Stimulated activated CD4-positive, alpha-beta T cell treated with anti-CD3 and anti-CD28 coated beads, Interleukin-4, amount 100 ng/mL, for 48 hours (primary cell): ENCODE measurements at places on chromosomes 7 and 10.

DNA sequence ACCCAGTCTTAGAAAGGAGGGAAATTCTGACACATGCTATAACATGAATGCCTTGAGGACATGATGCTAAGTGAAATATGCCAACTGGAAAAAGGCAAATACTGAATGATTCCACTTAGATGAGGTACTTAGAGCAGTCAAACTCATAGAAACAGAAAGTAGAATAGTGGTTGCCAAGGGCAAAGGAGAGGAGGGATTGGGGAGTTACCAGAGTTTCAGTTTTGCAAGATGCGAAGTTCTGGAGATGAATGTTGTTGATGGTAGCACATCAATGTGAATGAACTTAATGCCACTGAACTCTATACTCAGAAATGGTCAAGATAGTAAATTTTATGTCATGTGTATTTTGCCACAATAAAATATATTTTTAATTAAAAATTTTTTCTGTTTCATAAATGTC, 38.9 kb downstream of the DRGX start:
- DNase-seq: no peak

DNA sequence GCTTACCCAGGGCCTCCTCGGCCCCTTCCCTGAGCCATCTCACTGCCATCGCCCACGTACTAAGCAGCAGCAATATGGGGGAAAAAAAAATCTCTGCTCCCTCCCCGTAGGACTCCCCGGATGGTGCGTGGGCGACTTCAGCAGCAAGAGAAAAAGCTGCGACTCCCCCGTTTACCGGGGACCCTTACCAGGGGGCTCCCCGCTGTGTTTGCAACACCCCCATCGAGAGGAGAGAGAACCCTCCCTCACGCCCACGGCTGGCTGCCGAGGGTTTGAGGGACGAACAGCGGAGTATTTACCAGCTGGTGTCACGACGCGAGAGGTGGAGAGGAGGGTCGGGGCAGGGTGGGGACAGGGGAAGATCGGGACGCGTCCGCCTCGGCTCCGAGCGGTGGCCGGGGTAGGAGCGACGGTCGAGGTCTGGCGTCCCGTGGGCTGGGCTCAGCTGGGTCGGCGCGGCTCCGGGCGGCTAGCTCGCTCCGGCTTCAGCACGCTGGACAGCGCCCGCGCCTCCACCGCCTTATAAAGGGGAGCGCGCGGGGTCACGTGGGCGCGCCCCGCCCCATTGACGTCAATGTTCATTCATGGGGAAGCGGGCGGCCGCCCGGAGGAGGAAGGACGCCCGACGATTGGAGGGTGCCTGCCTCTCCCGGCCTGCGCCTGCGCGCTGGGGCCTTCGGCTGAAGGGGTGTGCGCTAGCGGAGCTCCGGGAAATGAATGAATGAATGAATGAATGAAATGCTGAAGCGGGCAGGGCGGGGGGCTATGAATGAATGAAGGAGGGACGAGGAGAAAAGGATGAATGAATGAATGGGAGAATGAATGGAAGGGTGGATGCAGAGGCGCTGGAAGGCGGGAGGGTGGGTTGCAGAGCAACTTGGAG, at the start of gene VGF:
TSS of gene VGF (minus strand) at position 495 of the 883 bp plus-strand sequence. CDS start 726 bp downstream, outside the sequence.
- peak; percentile 88 for DNase-seq

DNA sequence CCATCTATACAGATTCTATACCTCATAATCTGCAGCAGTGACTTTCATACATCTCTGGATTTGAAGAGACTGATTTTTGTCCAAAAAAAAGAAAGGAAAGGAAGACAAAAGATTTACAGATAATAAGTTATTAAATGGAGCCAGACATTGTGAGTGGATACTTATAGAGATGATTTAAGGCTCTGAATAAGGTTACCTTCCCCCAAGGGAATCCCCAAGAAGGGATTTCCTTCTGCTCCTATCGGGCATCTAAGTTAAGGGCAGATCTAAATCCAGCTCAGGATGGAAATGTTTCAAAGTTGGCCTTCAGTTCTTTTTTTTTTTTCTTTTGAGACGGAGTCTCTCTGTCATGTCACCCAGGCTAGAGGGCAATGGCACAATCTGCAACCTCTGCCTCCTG, 97.6 kb downstream of the ST8SIA6 start:
- no peak for DNase-seq

DNA sequence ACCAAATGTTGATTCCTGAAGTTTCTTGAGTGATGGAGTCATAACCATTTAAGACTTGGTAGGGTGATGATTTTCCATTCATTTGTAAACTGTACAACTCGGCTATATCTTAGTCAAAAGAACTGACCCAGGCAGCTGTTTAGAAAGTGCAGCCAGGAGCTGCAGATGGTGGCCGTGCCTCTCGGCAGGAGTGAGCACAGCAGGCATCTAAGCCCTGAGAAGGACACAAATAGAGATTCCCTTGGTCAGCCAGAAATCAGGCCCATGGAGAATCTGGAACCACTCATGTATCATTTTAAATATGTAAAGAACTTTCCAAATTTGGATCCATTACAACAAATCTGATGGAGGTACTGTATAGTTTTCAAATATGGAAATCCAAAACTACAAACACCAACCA, 177.0 kb upstream of the AKR1E2 start:
- no peak for DNase-seq

DNA sequence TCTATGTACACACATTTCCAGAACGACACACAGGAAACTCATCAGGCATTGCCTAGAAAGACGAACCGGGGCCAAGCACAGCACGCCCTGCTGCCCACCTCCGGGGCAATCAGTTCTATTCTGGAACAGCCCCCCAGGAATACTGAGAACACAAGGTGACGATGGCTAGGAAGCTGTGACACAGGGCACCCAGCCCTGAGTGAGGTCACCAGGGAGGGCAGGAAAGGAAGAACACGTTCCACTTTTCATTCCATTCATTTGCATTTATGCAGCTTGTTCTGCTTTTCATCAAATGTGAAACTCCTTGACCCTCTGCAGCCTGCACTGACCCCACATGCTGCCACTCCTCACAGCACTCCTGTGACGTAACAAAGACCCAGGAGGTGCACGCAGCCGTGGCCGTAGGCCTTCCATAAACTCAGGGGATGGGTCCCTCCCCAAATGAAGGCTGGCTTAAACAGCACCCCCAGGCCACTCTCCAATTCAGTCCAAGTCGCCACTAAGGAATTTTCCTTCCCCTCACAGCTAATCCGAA, 28.9 kb downstream of the MAD1L1 start:
- no peak for DNase-seq

- DNase-seq: peak; percentile 69
Measured at GRCh38 chr7:140062528-140063299, at the start of gene PARP12. PARP12 (minus strand) TSS chr7:140062951; CDS start chr7:140062847, 104 bp downstream.

DNA sequence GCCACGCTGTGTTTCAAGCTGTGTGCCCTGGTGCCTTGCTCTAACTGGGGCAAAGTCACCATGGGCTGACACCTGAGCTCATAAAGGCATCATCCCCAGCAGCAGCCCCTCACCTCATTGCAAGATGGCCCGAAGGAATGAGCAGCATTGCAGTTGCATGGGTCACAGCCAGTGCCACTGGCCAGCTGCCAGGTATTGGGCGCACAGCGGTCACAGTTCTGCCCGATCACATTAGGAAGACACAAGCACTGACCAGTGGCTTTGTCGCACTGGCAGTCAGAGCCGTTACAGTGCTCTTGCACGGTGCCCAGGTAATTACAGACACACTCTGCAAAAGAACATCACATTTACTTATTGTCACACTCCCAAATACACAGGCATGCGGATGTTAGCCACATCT, 51.1 kb downstream of the LAMB1 start:
- DNase-seq: no peak

GRCh38 chr7:132691201-132691600, 114.9 kb upstream of the PLXNA4 start:
- DNase-seq: no peak

GRCh38 chr7:82534684-82535083, 91.1 kb upstream of the CACNA2D1 start:
- no peak for DNase-seq

- DNase-seq: no peak
Measured at GRCh38 chr7:5284304-5285281, 1.9 kb downstream of the SLC29A4 start.

GRCh38 chr7:132394283-132395198, 181.7 kb downstream of the PLXNA4 start:
- no peak for DNase-seq

- no peak for DNase-seq
Measured at GRCh38 chr7:79790656-79791262, 337.3 kb upstream of the MAGI2 start.

DNA sequence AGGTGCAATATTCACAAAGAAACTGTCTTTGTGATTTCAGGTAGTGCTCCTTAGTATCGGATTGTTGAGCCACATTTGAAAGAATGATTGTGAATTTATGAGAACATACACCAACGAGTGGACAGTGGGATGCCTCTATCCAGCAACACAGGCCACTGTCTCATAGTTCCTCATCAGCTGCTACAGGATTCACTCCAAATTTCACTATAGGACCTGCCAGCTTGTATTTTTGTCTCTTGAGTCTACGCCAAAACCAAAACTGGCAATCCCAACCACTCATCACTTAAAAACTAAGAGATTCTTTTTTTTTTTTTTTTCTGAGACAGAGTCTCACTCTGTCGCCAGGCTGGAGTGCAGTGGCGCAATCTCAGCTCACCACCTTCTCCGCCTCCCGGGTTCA, 964.5 kb downstream of the CNTNAP2 start:
- DNase-seq: no peak

DNA sequence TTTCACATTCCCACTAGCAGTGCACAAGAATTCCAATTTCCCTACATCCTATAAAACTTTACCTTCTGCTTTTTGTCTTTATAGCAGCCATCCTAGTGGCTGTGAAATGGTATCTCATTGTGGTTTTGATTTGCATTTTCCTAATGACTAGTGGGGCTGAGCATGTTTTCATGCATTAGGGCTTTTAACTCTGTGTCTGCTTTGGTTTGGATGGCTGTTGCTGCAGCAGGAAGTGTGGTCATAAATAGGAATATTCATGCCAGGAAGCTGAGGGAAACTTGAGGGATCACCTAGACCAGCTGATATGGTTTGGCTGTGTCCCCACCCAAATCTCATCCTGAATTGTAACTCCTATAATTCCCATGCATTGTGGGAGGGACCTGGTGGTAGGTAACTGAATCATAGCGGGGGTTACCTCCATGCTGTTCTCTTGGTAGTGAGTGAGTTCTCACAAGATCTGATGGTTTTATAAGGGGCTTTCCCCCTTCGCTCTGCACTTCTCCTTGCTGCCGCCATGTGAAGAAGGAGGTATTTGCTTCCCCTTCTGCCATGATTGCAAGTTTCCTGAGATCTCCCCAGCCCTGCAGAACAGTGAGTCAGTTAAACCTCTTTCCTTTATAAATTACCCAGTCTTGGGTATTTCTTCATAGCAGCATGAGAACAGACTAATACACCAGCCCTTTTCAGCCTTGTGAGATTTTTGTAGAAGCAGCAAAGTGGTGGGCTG, 181.8 kb upstream of the PITRM1 start:
- no peak for DNase-seq

GRCh38 chr7:42593860-42594259, 318.0 kb downstream of the C7orf25 start:
- no peak for DNase-seq

- DNase-seq: peak; percentile 70
Measured at GRCh38 chr10:33008499-33009243, 50.6 kb upstream of the ITGB1 start.

DNA sequence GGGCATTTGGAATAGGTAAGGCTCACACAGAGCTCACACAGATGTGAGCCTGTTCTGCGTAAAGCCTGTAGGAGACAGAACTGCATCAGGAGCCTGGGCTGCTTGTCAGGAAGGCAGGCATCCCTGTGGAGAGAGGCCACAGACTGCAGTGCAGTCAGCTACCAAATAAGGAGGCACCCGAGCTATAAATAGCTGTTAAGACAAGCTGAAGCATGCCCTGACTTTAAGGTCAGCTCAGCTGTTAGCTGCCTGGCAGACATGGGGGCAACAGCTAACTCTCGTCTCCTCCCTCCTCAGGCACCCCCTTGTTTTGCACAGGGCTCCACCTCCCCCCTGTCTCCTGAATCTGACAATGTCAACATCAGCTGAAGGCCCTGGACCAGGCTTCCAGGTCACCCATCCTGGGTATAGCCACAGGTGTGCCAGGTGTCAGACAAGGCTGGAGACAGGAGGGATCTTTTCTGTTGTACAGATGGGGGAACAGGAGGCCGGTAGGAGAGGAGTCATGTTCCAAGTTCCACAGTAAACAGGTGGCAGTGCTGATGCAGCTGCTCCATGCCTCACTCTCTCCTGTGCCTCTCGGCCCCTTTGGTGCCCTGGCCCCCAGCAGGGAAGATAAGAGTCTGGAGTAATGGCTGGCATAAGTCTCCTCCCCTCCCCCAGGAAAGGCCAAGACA, 27.6 kb upstream of the MKRN1 start:
- no peak for DNase-seq

DNA sequence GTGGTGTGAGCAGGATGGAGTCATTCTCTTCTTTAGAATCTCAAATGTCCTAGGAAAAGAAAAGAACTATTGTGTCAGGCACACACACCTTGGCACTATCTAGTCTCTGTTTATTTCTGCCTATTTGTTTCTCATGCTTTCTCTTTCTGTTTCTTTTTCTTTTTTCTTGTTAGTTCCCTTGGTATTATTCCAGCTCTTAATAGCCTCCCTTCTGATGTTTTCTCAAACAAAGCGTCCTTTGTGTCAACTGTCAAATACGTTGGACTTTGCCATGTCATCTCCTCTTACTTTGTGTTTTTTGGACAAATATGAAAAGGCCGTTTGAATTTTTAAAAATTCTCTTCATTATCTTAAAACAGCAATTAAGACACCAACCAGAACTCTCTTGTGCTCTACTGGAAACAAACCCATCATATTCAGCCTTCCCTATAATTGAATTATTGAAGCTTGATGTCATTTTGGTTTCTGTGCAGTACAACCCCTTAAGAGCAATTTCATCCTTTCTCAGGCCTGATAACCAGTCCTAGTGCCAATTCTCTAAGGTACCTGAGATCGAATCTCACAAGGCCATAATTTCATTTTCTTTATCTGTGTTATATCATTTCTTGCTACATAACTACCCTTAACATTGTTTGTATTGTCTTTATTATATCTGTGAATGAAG, 497.8 kb upstream of the NRP1 start:
- no peak for DNase-seq

GRCh38 chr7:37915438-37915837, 1.2 kb downstream of the SFRP4 start:
- no peak for DNase-seq

DNA sequence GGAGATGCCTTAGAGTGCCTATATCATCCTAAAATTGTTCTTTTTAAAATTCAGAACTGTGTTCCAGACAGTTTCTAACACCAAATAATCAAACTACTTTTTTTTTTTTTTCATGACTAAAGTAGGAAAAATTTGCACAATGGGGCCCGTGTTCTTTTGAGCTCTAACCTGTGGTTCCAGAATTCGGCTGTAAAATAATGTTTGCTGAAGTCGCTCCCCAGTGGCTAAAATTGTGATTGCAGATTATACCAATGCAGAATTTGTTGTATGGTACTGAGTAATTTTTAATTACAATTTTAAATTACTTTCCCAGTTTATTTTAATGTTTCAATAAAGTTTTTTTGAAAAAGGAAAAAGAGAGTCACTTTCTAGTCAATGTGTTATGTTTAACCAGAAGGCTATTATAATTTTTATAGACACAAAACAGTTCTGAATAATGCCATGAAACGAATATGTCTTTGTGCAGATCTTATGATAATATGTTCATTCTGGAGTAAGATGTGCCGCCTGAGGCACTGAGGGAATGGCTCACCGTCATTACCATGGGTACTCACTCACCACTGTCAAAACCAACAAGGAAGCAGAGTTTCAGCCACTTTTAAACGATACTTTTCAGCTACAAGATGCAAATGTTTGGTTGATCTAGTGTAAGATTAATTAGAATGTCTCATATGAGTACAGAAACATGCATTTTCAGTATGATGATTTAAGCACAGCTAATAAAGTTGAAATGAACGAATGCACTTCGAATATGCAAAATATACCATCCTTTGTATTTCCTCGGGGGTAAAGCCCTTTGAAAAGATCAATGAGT, 173.6 kb downstream of the PRKCQ start:
- DNase-seq: peak; percentile 26
